ENCODE measurements at places on chromosomes 7 and 10. TPM values are rescaled to one million over a fixed set of nuclear protein-coding genes. Genes with fewer than 3 reads are reported as not detected.

- no peak for DNase-seq
These were observed 114.8 kb upstream of the PLPP4 start for GRCh38 chr10:120342115-120342714.

DNA sequence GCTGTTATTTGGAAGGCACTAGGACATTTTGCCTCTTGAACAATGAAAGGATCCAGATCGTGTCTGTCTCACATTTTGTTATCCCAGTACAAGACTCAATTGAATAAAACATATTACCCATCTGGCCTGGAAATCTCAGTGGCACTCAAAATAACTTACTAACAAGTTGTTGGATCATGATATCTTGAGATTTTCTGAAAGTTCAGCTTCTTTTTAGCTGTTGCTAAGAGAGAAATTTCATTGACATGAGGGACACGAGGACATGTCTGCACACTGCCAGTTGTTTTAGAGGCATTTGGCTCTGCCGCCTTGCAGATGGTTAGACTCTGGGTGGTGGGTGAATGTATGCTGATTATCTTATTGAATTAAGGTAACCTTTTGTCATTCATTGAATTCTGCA lies 41.0 kb downstream of the KAT6B start:
- DNase-seq = no peak

Gene RTKN2
- total RNA-seq = 0.06 TPM

Gene RSPH10B
- total RNA-seq = not detected

- DNase-seq = no peak
These were observed 23.1 kb downstream of the SPAG6 start for GRCh38 chr10:22368402-22368801.

- DNase-seq = no peak
These were observed 1.7 kb upstream of the KCNH2 start for GRCh38 chr7:150979713-150980390.

- peak; percentile 37 for DNase-seq
These were observed 84.1 kb upstream of the LRRC4 start for GRCh38 chr7:128115336-128115820.

GRCh38 chr10:16603308-16603707 lies 81.6 kb upstream of the C1QL3 start:
- DNase-seq = no peak

Gene IFRD1
- total RNA-seq = 82.6 TPM

Gene TRIM56
- total RNA-seq = 48.2 TPM

Gene TFEC
- total RNA-seq = 12.7 TPM

DNA sequence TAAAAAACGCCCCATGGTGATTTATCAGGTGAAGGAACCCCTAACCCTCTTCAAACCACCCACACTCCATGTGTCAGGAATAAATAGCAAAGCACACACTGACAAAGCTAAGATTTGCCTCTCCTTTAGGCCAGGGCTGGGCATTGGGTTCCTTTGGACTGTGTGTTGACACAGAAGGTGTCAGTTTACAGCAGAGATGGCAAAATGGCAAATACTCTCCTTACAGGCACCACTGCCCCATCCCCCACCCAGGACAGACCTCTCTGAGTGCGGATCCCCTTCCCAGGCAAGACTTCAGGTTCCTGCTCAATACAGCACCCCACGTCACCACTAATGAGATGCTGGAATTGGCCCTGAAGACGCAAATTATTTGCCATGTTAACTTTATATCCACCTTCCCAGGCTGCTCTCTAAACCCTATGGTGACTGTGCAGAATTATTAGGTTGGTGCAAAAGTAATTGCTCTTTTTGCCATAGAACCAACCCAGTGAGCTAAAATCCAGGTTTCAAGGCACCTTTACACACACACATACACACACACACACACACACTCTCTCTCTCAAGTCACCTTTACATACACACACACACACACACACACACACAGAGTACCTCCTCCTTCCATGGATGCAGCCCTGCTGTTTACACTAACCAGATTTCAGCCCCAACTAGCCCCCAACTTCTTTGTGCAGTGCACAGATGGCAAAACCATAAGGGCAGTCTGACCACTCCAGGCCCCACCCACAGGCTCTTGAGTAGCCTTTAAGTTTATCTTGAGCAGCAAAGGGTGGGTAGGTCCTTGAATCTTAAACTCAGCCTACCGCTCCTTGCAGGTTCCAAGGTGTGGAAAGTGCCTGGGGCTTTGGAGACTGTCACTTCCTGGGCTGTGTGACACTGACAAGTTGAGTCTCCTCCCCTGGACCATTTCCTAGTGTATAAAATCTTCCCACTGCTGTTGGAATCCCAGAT lies 4.0 kb upstream of the ZCCHC24 start:
- DNase-seq = peak; percentile 35

GRCh38 chr7:92987095-92987494 lies 130.7 kb downstream of the SAMD9 start:
- no peak for DNase-seq

DNA sequence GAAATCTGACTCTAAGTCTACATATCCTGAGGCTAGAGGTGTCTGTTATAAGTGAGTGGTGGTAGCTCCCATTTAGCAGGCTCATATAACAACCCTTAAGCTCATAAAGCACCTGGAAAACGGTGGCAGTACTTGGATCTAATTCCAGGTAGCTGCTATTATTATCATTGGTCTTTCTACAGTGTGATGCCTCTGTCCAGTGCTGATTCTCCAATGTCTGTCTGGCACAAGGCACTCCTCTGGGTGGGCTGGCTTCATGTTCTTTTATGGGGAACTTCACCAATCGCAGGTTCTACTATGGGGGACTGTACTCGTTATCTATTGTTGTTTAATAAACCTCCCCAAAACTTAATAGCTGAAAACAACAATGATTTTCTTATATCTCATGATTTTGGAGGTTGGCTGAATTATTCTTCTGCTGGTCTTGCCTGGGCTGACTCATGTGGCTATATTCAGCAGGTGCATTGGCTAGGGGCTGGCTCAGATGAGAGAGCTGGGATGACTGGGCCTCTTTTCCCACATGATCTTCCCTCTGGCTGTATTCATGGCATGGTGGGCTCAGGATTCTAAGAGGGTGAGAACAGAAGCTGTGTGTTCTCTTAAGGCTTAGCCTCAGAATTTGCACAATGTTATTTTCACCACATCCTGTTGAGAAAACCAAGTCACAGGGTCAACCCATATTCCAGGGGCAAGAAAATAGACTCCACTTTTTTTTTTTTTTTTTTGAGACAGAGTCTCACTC lies 93.0 kb upstream of the PCGF5 start:
- no peak for DNase-seq

Gene AZGP1
- total RNA-seq = 76.2 TPM

DNA sequence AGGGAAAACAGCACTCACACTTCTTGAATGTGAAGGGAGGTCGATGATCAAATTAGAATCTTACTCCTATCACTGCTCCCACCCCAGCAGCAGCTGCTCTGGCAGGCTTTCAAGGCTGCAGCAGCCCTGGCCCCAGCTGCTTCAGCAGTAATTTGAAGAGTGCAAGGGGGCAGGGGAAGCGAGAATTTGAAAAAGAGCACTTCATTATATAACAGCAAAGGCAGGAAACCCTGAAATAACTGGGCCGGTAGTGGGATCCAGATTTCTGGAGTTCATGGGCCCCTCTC lies 44.9 kb downstream of the MYPN start:
- DNase-seq = no peak

DNA sequence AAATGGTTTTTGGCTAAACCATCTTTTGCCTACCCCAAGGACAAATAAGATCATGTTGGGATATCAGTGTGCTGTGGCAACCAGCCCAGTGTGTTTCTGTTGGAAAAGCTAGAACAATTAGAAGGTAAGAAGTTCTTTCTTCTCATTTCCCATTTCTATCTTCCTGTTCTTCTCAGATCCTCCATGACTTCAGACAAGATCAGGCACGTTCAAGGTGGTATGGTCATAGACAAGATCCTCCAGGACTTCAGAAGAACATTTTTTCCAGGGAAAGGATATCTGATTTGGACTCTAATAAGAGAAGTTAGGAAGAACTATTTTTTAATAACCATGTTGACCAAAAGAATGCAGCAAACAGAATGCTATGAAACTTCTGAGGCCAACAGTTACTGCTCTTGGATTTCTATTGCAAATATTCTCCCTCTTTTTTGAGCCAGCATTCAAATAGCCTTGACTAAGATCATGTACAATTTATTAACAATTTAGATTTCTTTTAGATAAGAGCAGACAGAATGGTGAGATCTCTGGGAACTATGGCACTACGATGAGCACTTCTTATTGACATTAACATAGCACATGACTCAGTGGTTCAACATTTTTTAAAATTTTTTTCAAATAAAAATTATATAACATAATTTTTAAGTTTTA lies 15.9 kb downstream of the HYCC1 start:
- no peak for DNase-seq

- no peak for DNase-seq
These were observed 45.3 kb upstream of the OSBPL3 start for GRCh38 chr7:25025218-25025671.

Gene GPR141
- total RNA-seq = 0.77 TPM

GRCh38 chr10:76396134-76396533 lies 964.7 kb downstream of the LRMDA start:
- DNase-seq = no peak

DNA sequence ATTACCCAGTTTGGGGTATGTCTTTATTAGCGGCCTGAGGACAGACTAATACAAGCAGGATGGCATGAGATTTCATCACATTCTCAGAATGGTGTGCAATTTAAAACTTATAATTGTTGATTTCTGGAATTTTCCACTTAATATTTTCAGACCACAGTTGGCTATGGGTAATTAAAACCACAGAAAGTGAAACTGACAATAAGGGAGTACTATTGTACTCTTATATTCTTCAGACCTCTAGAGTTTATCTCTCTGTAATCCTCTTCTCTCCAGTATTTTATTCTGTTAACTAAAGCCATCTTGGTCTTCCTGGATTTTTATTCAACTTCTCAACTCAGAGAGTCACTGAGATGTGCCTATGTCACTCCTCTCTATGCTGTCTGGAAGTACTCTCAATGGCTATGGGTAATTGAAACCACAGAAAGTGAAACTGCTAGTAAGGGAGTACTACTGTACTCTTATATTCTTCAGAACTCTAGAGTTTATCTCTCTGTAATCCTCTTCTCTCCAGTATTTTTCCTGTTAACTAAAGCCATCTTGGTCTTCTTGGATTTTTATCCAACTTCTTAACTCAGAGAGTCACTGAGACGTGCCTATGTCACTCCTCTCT lies 118.3 kb downstream of the PPP1R17 start:
- DNase-seq = no peak

- no peak for DNase-seq
These were observed 64.4 kb downstream of the CALML3 start for GRCh38 chr10:5589011-5589660.

GRCh38 chr7:45456105-45456504 lies 118.1 kb upstream of the ADCY1 start:
- no peak for DNase-seq

DNA sequence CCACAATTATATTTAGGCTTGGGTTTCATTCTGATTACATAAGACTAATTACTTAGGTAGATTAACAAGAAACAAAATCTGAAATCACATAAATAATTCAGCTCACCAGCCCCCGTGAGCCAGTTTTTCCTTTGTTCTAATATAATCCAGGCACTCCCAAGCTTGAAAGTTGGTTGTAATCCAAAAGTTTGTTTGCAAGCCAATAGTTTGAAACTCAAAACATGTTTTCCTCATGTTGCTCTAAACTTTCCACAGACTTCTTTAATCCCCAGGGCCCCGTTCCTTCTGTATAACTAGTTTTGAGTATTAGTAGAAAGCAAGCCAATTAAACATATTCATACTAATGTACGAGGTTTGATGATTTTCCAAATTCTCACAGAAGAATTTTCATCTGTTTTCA lies 56.1 kb downstream of the SP8 start:
- no peak for DNase-seq

Gene SUN3
- total RNA-seq = not detected

GRCh38 chr7:39594988-39595620 lies 28.3 kb upstream of the RALA start:
- no peak for DNase-seq

Gene ITGA8
- 7.1 TPM for total RNA-seq

Gene GIMAP5
- total RNA-seq = 26.6 TPM

GRCh38 chr10:113528876-113529275 lies 24.0 kb upstream of the HABP2 start:
- DNase-seq = no peak

Gene PCGF6
- 11.0 TPM for total RNA-seq

DNA sequence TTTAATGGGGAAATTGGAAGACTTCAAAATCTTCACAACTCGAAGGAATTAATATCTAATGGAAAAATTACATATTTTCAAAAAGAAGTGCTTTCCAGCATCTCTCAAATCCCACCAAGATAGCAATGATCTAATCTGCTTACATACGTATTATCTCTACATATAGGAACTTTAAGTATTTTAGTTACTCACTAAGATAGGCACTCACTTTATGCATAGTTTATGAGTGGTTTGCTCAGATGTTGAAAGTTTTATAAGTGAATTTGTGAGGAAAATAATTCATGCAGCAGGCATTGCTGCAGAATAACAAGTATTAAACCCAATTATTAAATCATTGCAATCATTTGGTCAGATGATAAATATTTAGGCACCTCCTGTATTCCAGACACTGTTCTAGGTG lies 2.3 kb upstream of the CYTH3 start:
- DNase-seq = no peak

Measured in mesenteric fat pad (tissue), 1 donor.